NCI-H1105 (cell line): ENCODE measurements at places on chromosomes 6 and 20.
A peak's percentile ranks its signal among the peaks of the same experiment; 100 is the strongest.

GRCh38 chr6:53898026-53898795 is 103.4 kb downstream of the LRRC1 start:
- DNase-seq: no peak

DNA sequence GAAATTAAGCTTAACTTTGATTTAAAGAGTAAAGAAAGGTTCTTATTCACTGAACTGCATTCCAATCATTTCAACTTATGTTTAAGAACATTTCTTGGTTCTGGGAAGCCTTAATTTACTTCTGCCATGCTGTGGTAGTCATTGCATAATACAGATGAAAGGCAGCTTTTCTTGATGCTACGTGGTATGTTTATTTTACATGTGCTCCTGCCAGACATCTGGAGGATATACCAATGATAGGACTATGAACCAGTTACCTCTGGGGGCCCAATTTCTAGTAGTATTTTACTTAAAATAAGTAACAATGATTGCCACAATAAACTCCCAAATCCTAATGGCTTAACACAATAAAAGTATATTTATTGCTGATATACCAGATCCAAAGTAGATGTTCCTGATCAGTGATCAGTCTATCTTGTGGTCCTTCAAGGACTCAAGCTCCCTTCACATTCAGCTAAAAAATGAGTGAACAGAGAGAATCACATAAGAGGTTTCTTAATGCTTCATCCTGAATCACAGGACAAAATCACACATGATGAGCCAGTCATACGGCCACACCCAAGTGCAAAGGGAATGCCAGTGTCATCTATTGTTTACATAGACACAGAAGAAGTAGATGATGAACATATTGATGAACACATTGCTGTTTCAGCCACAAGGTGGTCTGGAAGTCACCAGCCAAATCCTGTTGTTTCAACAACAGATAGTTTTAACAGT is 56.5 kb upstream of the CCN2 start:
- no peak for DNase-seq

- DNase-seq: no peak
Measured at GRCh38 chr6:163897030-163897429, 482.5 kb downstream of the QKI start.

DNA sequence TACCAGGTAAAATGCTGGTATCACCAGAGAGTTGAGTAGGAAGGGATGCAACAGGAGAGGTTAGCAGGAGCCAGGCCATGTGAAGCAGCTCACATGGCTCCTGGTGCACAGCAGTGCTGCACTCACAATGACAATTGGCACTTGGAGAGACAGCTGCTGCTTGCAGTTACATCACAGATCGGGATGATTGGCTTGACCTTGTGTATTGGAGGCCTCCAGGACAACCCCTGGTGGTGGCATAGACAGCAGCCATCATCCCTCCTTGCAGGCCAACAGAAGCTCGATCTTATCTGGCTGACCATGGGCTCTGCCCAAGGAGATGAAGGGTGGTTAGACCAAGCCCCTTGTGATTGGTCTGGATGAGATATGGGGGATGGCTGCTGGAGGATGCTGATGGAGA is 73.0 kb downstream of the EYA2 start:
- DNase-seq: no peak

- no peak for DNase-seq
Measured at GRCh38 chr6:110635096-110635495, 158.7 kb upstream of the SLC22A16 start.

DNA sequence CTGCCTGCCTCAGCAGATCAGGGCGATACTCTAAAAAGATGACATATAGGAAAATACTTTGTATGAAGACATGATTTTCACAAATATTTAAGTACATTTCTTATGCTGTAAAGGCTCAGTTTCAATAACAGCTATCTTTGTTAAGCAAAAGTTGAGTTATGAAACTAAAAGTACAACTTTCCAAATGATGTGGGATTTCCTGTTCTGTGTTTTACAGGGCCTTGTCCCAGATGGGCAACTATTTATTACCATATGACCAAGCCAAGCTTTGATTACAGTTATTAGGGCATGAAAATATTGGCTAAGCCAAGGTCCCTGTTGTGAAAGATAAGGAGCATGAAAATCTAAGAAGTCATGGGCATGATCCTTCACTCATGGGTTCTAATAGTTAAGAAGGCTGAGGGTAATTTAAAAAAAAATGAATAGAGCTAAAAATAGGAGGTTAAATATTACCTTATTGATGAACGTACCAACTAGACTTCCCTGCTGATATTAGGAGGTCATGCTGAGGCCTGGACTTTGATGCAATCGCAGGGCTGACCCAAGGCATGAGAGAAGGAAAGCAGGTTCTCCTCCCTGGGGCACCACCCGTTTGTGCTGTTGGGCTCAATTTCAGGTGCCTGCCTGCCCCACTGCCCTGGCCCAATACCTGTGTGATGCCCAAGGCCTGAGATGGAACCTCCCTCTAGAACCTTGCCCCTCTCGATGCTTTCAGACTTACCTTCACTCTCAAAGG is 294.4 kb upstream of the PRDM1 start:
- no peak for DNase-seq

DNA sequence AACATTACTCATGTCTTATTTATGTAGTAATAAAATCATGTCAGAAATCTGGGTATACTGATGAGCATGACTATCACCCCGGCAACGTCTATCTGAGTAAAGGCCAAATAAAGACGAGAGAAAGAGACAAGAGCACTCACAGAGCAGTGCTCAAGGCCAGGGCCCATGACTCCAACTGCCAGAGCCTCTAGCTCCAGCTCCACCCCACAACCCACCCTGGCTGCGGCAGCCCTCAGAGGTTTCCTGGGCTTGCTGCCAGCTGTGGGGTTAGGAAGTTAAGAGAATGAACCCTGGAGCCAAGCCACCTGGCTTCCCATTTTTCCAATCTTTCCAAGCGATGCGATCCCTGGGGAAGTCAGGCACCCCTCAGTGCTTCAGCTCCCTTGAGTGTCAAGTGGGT is 92.0 kb upstream of the PAX1 start:
- peak; percentile 95 for DNase-seq

GRCh38 chr6:41367700-41368099 is 32.3 kb downstream of the NCR2 start:
- peak; percentile 63 for DNase-seq

DNA sequence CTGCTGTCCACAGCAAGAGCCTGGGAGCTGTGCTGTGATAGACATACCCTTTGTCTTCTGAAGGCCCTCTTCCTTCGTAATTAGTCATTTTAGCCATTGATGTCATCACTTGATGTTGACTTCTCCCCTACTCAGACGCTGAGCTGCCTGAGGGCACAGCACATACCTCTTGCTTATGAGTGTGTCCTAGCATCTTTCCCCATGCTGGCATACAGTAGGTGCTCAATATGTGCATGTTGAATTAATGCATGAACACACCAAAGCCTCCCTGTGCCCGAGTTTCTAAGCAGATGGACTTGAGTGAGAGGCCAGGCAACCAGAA is 35.8 kb upstream of the FAM83D start:
- no peak for DNase-seq

DNA sequence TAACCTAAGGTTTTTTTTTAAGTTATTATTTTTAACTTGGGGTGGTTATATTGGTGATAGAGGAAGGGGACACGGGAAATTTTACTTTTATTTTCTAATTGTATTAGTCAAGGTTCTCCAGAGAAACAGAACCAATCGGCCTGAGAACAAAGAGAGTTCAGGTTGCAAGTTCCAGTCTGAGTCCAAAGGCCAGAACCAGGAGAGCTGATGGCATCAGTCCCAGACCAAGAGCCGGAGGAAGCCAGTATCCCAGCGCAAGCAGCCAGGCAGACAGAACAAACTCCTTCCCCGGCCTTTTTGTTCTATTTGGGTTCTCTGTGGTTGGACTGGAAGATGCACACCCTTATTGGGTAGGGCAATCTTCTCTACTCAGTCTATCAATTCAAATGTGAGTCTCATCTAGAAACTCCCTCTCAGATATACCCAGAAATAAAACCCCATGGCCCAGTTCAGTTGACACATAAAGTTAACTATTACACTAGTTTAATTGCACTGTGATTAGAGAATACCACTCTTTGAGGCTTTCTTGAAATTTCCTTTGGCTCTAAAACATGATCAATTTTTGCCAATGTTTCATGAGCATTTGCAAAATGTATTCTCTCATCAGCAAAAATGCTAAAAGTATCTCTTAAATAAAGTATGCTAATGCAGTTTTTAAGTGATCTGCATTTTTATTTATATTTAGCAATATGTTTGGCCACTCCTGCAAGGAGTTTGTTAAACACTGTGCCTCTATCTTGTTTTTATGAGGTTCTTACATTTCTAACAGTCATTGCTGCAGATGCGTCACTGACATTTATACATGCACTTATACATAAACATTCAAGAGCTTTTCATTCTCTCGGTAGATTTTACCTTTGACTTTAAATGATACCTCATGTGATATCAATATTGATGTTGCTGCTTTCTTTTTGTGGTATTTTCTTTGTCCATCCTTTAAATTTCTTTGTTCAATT is 103.2 kb upstream of the SSTR4 start:
- no peak for DNase-seq

DNA sequence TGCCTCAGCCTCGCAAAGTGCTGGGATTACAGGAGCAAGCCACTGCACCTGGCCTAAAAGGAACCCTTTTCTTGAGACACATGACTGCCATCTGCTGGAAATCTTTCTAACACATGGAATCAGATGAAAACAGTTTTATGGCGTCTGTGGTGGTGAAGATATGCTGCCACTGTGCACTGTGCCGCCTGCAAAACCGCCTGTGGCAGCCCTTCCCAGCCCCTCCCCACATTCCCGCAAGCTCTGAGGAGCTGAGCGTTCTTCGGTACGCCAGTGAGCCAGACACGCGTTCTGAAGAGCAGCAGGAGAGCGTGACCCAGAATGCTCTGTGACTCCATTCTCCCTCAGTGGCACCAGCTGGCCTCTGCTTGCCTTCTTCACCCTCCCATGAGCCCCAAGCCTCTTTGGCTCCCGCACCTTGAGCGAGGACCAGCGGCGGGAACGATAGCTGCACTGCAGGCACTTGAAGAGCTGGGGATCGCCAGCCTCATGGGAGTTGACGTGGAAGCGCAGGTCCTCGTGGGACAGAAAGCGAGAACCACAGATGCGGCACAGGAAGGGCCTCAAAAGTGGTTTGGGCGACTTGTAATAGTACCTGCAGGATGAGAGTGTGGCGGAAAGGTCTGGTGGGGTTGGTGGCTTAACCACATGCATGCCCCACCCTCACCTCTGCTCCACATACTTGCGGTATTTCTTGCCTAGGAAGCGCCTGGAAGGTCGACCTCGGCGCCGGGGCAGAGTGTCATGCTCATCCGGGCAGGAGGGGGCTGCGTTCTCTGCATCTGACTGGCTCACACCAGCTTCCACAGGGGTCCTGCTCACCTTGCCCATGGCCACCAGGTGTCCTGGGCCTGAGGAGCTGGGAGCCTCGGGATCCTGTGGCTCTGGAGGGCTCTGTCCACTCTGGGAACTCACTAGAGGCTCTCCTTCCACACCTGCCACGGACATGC is 8.7 kb downstream of the ZNF335 start:
- peak; percentile 41 for DNase-seq

DNA sequence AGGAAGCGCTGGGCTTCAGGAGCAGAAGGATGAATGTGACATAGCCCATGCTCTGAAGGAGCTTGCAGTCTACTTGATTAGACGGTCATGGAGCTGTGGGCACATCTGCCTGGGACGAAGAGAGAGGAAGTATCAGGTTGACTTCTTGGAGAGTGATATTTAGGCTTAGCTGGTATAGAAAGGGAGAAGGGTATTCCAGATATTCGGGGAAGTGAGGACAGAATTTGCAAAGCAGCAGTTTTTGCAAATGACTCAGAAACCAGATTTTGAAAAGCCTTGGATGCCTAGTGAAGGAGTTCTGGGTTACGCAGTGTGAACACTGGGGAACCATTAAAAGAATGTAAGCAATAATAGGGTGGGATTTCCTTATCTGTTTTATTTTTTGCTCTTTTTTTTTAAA is 60.7 kb downstream of the EYA4 start:
- no peak for DNase-seq

DNA sequence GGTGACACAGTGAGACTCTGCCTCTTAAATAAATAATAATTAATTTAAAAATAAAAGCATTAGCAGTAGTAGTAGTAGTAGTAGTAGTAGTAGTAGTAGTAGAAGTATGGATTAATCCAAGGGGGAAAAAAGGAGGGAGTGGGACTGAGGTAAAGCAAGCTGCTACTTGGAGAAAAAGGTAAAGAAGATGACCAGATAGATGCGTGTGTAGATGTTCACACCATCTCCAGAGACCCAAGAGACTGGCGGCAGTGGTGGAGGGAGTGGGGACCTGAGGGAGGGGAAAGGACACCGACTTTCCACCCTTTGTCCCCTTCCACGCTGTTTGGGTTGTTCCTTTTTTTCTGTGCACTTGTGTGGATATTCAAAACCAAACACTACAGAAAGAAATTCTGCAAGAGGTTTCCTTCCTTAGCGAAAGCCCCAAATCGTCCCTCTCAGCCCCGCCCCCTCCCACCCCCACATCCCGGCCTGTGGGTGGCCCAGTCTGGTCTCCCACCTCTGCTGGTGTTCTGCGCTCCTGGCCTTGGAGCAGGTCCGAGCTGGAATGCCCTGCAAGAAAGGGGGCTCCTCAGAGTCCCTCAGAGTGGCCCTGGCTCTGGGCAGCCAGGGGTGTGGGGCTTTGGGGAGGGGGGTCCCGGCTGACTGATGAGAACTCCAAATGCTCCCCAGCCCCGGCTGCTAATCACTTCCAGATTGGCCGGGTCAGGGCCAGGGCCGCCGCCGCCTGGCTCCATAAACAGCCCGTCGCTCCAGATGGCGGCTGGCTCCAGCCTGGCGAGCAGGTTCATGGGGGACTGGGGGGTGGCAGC is 60.2 kb downstream of the UBE2V1 start:
- DNase-seq: no peak

DNA sequence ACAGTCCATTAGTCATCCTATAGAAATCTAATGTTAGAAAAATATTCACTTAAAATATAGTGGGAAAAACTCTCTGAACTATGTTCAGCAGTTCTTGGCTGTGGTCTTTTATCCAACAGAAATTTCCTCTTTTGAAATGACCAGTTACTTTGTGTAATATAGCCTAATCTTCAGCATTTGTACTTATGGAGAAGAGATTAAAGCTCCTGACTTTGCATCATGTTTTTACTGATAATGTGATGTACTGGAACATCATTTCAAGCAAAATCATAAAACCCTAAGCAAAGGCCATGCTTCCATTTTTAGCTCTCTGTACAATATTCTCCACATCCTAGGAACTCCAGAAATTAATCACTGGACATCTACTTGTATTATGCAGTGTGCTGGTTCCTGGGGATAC is 430.8 kb upstream of the RUNX2 start:
- no peak for DNase-seq

DNA sequence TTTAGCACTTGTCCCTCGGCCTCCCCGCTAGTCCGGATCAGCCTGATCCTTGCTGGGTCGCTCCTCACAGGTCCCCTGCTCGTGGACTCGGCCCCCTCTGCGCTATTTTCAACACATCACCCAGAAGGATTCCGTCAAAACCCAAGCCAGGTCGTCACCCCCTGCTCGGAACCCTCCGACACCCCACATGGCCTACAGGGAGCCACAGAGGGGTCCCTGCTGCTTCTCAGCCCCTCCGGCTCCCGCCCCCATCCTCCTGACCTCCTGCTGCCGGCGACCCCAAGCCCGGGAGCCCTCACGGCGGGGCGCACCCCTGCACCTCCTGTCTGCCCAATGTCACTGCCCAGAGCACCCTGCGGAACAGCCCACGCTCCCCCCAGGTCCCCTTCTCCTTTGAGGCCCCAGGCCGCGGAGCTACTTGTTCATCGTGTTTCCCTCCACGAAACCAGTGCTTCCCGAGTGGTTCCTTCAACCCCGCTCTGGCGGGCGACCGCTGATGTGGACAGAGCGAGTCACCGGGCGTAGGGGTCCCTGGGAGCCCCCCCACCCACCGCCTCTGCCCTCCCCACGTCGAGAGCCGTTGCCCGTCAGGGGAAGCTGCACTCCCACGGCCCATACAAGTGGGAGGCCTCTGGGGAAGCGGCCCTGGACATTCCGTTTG is 638 bp upstream of the MYL9 start:
- DNase-seq: no peak
